ENCODE measurements at places on chromosomes 4 and X.

DNA sequence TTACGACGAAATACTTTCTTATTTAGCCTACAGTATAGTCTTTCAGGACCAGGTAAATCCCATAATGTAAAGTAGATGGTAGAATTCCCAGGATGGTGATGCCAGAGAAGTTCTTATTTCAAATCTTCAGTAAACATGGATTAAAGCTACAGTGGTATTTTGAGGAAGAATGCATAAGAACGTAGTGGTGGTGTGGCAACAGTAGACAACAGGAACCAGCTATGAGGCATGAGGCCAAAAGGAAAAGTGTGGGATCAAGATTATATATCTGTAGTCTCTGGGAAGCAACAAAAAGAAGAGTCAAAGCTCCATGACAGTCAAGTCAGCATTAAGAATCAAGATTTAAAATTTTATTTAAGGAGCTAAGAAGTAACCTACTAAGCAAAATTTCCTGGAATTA is 60.2 kb downstream of the METTL14 start:
- no peak for DNase-seq

GRCh38 chrX:100081503-100081902 is 328.6 kb downstream of the PCDH19 start:
- DNase-seq, result no peak

DNA sequence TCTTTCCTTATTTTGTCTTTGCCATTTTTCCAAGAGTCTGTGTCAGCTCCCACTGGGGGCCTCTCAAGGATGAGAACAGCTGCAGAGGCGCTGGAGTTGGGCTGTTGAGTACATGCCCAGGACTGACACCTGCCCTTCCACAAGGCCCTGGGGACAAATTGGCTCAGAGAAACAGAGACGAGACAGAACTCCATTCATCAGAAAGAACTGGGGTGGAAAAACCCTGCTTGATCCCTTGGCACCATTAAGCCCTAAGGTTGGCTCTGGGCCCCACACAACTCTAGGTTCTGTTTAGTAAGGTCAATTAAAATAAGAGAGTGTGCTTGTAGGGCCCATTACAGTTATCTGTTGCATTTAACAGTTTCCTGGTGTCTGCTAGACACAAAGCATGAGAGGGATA is 63.6 kb downstream of the DCX start:
- no peak for DNase-seq

DNA sequence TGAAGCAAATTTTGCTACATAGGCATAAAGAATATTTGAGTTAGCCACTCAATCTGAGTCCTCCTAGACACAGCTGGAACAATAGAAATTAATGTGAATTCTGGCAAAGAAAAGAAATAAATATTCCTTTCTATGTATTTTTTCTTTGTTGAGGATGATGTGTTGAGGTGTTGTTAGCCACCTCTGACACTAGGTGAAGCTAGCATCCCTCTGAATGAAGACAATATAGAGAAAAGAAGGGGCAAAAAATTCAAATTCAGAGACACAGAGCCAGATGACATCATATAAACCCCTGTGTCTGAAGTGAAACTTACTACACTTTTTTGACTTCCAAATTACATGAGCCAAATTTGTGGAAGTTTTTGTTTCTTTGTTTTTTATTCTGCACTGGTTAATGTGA is 34.6 kb upstream of the TMPRSS11D start:
- no peak for DNase-seq

DNA sequence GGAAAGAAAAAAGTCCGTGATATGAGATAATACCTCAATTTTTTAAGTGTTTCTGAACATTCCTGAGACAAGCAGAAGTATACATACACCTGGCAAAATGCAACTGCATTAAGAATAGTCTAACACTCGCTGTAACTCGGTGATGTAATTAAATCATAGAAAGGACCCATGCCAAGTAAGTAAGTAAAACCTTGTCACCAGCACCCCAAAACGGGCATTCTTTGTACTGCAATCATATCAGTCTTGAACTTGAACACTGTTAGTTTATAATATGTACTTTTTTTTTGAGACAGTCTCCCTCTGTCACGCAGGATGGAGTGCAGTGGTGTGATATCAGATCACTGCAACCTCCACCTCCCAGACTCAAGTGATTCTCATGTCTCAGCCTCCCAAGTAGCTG is 47.4 kb downstream of the SMIM14 start:
- DNase-seq, result no peak

DNA sequence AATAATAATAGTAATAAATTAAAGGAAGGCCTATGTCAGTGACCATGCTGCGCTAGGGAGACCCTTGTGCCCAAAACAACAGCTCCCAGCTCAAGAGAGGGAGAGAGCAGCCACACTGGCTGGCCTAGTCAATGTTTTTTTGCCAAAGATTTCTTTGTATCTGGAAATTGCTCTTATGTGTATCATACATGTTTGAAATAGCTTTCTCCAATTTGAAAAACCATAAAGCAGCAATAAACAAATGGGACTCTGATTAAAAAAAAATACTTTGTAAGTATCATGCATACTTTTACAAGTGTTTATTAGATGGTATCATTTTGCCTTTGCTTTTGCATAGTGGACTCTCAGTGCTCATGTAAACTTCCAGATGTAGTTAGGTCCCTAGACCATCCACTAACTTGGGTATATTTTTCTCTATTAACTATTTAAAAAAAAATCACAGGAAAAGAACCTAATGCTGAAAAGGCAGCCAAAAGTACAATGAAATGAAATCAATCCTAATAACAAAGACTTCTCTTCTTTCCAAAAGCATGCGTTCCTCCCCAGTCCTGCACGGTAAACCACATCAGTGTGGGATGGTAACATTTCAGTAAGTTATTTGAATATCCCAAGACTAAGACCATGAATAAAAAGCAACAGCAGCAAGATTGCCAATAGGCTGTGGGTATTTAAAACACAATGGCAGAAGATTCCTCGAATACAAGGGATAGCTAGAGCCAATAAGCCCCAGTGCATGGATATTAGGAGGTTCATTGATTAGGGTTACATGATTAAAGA is 117.6 kb downstream of the PALLD start:
- no peak for DNase-seq
